ENCODE measurements at places on chromosomes 3 and 15. TPM values are rescaled to one million over a fixed set of nuclear protein-coding genes. Genes with fewer than 3 reads are reported as not detected.

Gene GASK1A
- 2.2 TPM for total RNA-seq

Gene PTH1R
- total RNA-seq = 1.00 TPM

Gene ZIC4
- total RNA-seq = not detected

Gene CLDN1
- 0.55 TPM for total RNA-seq

Gene IL20RB
- total RNA-seq = 1.8 TPM

All from uterine smooth muscle cell (primary cell).